Kasumi-1 (cell line): ENCODE measurements at places on chromosomes 2 and 18.

DNA sequence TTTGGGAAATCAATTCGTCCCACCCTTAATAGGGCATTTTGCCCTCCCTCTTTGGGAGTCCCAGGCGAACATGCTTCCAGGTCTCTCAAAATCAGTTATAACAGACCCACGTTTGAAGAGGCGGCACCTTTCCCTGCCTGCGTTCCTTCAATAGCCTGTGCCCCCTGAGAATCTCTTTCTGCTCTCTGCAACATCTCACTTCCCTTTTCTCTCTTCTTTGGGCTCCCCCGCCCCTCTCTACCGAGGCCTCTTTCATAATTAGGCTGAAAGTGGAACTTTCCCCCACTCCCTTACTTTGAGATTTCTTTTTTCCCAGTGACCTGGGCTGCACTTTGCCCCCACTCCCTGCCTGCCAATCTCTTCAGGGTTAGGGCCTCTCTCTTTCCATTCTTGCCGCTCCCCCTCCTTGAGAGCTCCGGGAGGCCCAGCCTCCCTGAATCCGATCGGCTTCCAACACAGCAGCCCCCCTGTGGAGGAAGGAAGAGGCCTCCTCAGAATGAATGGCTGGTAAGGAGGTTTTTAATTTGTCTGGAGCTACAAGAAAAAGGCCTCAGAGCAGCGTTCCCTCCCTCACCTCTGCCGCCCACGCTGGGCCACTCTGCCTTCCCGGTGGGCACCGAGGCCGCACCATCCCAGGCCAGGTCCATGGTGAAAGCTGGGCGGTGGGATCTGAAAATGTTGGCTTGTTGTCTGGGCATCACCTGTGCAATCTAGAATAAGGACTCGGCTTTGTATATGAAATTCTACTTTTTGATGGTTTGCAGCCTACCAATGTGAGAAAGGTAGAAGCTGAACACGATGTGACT is 162.6 kb upstream of the SIX3 start:
- peak; percentile 79 for DNase-seq

GRCh38 chr2:138013639-138014038 is 49.4 kb downstream of the HNMT start:
- no peak for DNase-seq

GRCh38 chr2:28339516-28340175 is 53.0 kb upstream of the FOSL2 start:
- no peak for DNase-seq

- peak; percentile 29 for DNase-seq
Observed at GRCh38 chr2:85769236-85769982, 15.6 kb downstream of the ATOH8 start.

GRCh38 chr2:47271054-47272000 is 116.2 kb upstream of the STPG4 start:
- DNase-seq, result no peak
